ENCODE measurements at places on chromosomes 11 and 22.

GRCh38 chr11:26149585-26149984, 182.3 kb upstream of the ANO3 start:
- DNase-seq, result no peak

DNA sequence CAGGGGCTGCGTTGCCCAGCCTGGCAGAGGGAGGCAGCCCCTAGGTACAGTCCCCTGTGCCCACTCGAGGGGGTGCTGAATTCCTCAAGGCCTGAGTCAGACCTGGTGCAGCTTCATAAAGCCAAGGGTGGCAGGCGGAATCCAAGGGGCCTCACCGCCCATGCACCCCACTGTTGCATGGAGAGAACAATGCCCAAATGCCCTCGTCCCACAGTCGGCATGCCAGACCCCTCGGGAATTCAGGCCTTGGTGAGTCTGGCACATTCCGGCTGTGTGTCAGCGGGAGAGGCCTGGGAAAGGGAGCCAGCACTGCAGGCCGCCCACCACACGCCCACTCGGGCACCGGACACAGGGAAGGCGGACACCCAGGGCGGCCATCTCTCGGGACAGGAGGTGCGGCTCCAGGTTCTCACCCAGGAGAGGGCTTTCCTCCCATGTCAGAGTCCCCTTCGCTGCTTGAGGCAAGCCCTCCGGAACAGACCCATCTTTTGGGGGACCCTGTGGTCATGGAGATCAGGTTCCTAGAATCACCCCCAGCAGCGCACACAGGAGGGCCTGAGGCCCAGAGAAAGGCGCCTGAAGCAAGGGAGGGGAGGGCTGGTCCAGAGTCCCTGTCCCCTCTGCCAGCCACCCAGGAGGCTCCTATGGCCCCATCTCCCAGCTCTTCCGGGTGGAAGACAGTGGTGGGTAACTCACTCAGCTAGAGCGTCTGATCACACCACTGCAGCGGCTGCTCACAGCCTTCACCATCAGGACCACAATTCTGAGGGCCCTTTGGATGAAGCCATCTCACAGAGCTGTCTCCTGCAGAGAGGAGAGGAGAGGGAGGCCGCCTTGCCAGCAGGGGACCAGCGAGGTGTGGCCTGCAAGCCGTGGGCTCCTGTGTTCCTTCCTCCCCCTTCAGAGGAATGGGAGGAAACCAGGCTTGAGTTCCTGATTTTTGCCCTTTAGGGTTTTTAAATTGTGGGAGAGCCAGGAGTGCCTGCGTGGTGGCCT, 31.6 kb upstream of the KCNQ1OT1 start:
- no peak for DNase-seq

DNA sequence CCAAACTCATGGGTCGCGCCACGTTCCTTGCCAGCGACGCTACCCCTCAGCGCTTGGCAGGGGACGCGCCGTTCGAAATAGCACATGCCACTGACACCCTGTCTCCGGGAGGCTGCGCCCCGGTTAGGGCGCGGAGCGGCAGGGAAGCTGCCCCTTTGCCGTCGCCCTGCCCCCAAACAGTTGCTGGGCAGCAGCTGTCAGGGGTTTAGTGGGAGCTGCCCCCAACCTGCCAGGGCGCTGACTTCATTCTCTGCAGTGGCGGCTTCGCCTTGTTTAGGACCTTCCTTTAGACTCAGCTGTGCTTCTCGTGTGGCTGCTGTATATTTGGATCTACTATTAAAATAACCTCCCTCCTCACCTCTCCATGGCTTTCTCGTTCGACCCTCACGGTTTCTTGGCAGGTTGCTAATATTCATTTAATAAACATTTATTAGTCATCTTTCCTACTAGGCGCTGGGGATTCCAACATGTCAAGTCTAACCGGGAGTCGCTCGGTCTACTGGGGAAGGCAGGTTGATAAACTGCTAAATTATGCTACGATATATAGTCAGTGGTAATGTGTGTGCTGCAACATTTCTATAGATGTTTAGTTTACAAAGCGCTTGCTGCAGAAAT, 782 bp downstream of the TMEM109 start:
- no peak for DNase-seq

GRCh38 chr11:126502159-126502558, 146.7 kb downstream of the ST3GAL4 start:
- DNase-seq, result no peak

- DNase-seq, result no peak
Observed at GRCh38 chr11:10876158-10876557, 18.3 kb upstream of the ZBED5 start.

DNA sequence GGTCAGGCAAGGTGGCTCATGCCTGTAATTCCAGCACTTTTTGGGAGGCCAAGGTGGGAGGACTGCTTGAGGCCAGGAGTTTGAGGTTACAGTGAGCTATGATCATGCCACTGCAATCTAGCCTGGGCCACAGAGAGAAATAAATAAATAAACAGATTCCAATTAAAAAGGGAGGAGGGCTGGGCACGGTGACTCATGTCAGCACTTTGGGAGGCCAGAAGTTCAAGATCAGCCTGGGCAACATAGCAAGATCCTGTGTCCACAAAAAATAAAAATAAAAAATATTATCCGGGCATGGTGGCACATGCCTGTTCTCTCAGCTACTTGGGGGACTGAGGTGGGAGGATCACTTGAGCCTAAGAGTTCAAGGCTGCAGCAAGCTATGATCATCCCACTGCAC, 7.5 kb downstream of the CYB561A3 start:
- no peak for DNase-seq

- DNase-seq, result no peak
Observed at GRCh38 chr22:17085277-17086181, 729 bp downstream of the IL17RA start.

Measured in NCI-H1436 treated with DMSO at 0.1 percent for 48 hours (cell line).